ENCODE measurements at places on chromosomes 6 and 20. TPM values are rescaled to one million over a fixed set of nuclear protein-coding genes. Genes with fewer than 3 reads are reported as not detected.

MMP24 gene
- 0.11 TPM for polyA plus RNA-seq

SAYSD1 gene
- 7.2 TPM for polyA plus RNA-seq

CD24 gene
- 314 TPM for polyA plus RNA-seq

TBX18 gene
- polyA plus RNA-seq, result 0.06 TPM

C20orf144 gene
- polyA plus RNA-seq, result 0.03 TPM

FAM184A gene
- polyA plus RNA-seq, result 0.02 TPM

NKX2-2 gene
- polyA plus RNA-seq, result not detected

COX4I2 gene
- polyA plus RNA-seq, result not detected

RTF2 gene
- polyA plus RNA-seq, result 57.0 TPM

PGBD1 gene
- polyA plus RNA-seq, result 3.8 TPM

TGM2 gene
- 98.1 TPM for polyA plus RNA-seq

ASXL1 gene
- polyA plus RNA-seq, result 23.8 TPM

TRERF1 gene
- 3.7 TPM for polyA plus RNA-seq

ITPR3 gene
- polyA plus RNA-seq, result 106 TPM

HDGFL1 gene
- not detected for polyA plus RNA-seq

PDE7B gene
- not detected for polyA plus RNA-seq

ACTL10 gene
- 0.79 TPM for polyA plus RNA-seq

NMBR gene
- 0.03 TPM for polyA plus RNA-seq

CLPSL1 gene
- not detected for polyA plus RNA-seq

MYBL2 gene
- 12.7 TPM for polyA plus RNA-seq

PLN gene
- not detected for polyA plus RNA-seq

DZANK1 gene
- 2.0 TPM for polyA plus RNA-seq

SLC22A16 gene
- not detected for polyA plus RNA-seq

ADA gene
- polyA plus RNA-seq, result 23.0 TPM

ASIP gene
- polyA plus RNA-seq, result not detected

NFKBIL1 gene
- polyA plus RNA-seq, result 7.7 TPM

IP6K3 gene
- not detected for polyA plus RNA-seq

ME1 gene
- 11.5 TPM for polyA plus RNA-seq

GMDS gene
- 19.0 TPM for polyA plus RNA-seq

CRIP3 gene
- polyA plus RNA-seq, result 0.39 TPM

STMND1 gene
- not detected for polyA plus RNA-seq

PI3 gene
- 188 TPM for polyA plus RNA-seq

PSMG4 gene
- 26.1 TPM for polyA plus RNA-seq

MYH7B gene
- 0.11 TPM for polyA plus RNA-seq

CST2 gene
- not detected for polyA plus RNA-seq

TRIM38 gene
- 3.4 TPM for polyA plus RNA-seq
